ENCODE measurements at places on chromosomes 13 and 19.

GRCh38 chr13:112997188-112998130 lies 28.4 kb downstream of the MCF2L start:
- DNase-seq, result no peak

GRCh38 chr13:114286808-114287207 lies 5.4 kb downstream of the UPF3A start:
- peak; percentile 25 for DNase-seq

DNA sequence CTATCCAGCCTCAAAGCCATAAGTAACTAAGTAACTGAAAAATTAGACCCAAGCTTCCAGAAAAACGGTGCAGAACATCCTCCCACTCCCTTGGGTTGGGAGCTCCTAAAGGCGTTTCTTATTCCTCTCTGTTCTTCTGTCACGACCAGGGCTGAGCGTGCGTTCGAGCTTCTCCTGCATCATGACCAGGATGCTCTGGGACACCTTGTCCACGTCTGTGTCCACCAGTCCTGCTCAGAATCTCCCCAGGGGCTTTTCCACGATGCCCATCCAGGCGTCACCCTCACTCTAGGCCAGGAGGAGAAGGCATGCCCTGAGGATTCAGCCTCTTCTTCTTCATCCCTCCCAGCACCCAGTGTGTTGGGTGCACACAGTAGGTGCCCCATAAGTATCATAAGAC lies 37.8 kb upstream of the GAS6 start:
- DNase-seq, result no peak

GRCh38 chr13:80339563-80339911 lies 1.4 kb downstream of the SPRY2 start:
- no peak for DNase-seq

- DNase-seq, result peak; percentile 22
These were observed 15.4 kb upstream of the SIGLEC6 start for GRCh38 chr19:51546650-51547396.

DNA sequence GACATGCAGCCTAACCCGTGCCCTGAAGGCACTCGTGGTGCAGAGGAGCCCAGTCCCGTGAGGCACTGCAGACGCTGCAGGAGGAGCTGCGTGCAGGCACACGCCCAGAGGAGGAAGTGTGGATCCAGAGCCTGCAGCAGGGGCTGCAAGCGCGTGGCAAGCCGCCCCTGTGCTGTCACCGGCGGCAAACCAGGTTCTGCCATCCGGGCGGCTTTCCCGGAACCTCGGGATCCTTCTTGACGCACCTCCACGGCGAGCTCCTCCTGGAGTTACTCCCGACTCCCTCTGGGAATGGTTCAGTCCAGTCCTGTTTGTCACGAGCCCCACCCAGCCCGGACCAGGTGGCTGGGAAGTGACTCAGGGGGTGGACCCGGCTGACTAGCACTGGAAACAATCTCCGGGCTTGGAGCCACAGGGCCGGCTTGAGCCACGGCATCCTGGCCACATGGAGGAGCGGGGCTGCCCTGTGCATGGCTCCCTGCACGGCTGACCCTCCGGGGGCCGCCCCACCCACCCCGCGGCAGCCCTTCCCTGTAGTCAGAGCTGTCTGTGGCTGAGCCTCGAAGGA lies 10.2 kb downstream of the DPP9 start:
- peak; percentile 84 for DNase-seq

GRCh38 chr19:39705578-39706188 lies 1.4 kb downstream of the LGALS14 start:
- no peak for DNase-seq

GRCh38 chr19:2325281-2326046 lies 2.9 kb downstream of the LSM7 start:
- DNase-seq, result no peak

DNA sequence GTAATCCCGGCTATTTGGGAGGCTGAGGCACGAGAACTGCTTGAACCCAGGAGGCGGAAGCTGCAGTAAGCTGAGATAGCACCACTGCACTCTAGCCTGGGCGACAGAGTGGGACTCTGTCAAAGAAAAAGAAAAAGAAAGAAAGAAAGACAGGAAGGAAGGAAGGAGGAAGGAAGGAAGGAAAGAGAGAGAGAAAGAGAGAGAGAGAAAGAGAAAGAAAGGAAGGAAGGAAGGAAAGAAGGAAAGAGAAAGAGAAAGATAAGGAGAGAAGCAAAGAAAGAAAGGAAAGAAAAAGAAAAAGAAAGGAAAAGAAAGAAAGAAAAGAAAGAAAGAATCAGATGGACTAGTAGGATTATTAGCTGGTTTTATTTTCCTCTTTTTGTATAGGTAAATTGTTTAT lies 22.8 kb downstream of the ZNF541 start:
- DNase-seq, result no peak

DNA sequence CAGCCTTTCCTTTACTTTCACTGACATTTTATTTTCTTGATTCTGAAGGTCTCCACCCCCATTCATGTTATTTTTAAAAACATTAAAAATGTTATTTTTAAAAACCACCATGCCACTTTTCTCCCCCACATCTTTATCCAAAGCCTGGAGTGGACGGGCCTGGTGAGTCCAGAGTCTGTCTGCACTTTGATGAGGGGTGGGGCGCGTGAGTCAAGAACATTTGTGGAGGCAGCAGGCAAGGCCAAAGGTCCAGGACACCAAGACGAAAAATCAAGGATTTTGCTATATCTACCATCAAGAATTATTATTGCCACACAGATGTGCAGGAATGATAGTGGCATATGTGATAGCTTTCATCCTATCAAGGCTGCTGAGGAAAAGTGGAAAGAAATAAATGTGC lies 224.9 kb downstream of the FGF9 start:
- no peak for DNase-seq

GRCh38 chr13:38180670-38181069 lies 169.0 kb upstream of the UFM1 start:
- DNase-seq, result no peak

GRCh38 chr13:106028911-106029310 lies 506.6 kb downstream of the EFNB2 start:
- peak; percentile 50 for DNase-seq

DNA sequence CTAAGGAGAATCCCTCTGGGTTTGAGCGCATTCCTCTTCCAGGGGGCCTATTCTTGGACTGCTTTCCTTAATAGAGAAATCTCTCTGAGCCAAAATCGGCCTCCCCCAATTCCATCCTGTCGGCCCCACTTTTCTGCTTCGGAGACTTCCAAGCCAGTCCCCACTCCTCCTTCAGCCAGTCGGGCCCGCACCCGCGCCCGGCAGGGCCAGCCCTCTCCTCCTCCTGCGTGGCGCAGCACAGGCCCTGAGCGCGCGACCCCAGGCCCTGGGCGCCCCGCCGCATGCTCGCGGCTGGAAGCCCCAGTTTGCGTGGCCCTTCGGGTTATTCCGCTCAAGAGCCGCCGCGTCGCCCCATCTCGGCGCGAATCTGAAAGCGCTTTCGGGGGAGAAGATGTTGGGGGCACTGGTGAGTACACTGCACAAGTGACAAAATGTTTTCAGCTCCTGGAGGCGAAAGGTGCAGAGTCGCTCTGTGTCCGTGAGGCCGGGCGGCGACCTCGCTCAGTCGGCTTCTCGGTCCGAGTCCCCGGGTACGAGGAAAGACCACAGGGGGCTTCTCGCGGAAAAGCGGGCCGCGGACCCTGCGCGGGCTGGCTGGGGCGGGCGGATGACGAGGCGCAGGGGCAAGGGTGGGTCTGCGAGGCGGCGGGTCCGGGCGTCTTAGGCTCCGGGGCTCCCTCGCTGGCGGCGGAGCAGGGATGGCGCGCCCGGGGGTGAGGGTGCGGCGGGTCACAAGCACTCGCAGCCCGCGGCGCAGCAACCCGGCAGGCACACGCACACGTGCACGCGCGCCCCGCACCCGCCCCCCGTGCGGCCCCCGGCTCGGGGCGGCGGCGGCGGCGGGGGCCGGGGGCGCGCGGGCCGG lies at the start of gene IL17D:
Gene IL17D, plus strand, starts transcription at position 785 of the 865 bp plus-strand sequence. CDS start 303 bp downstream, outside the sequence.
- no peak for DNase-seq

GRCh38 chr13:75666646-75667351 lies 30.7 kb downstream of the LMO7 start:
- peak; percentile 51 for DNase-seq

- peak; percentile 72 for DNase-seq
These were observed 399.6 kb downstream of the DCT start for GRCh38 chr13:94079876-94080275.

- no peak for DNase-seq
These were observed 47.2 kb downstream of the ZNF611 start for GRCh38 chr19:52687684-52688083.

- no peak for DNase-seq
These were observed 16.0 kb downstream of the SSC5D start for GRCh38 chr19:55504252-55504603.

DNA sequence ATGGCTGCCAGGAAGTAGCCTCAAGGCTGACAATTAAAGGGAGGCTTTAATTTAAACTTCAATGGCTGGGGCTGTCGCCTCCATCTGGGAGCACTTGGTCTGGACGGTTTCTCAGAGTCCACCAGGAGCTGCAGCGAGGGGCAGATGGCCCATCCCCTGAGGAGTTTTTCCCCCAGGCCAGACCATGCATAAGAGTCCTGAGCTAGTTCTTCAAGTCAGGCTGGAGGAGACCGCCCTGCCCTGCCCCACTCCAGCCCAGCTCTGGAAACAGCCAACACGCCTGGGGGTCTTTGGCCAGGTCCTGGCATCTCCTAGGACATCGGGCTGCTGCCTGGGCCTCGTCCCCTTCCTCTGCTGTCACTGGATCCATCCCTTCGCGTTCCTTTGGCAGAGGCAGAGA lies 5.3 kb upstream of the ACTN4 start:
- DNase-seq, result no peak

- peak; percentile 7 for DNase-seq
These were observed 8.6 kb downstream of the RPS9 start for GRCh38 chr19:54209058-54209810.

GRCh38 chr19:35727956-35728706 lies 10.3 kb downstream of the KMT2B start:
- no peak for DNase-seq

GRCh38 chr13:98398581-98398980 lies 178.3 kb downstream of the STK24 start:
- DNase-seq, result peak; percentile 37

- DNase-seq, result no peak
These were observed 55.3 kb downstream of the STK24 start for GRCh38 chr13:98521461-98522247.

DNA sequence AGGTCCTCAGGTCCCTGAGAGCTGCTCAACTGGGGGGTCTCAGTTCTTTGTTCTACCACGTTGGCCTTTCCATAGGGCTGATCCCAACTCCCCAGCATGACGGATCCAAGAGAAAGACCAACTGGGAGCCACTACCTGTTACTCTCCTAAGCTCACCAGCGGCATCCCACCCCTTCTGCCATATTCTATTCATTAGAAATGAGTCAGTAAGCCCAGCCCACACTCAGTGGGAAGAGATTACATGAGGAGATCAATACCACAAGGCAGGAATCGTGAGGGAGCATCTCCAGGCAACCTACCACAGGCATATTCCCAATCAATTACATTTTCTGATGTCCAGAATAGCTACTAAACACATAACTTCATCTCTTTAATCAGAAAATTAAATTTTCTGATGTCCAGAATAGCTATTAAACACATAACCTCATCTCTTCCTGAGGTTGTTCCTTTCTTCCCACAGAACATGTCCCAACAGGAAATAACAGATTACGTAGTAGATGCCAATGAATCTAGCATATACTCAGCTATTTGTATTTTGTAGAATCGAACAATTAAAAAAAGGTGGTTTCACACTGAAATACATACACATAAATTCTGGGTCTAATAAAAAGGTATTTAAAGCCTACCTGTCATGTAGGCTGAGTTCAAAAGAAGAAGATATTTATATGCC lies 708.1 kb upstream of the ARGLU1 start:
- DNase-seq, result no peak

DNA sequence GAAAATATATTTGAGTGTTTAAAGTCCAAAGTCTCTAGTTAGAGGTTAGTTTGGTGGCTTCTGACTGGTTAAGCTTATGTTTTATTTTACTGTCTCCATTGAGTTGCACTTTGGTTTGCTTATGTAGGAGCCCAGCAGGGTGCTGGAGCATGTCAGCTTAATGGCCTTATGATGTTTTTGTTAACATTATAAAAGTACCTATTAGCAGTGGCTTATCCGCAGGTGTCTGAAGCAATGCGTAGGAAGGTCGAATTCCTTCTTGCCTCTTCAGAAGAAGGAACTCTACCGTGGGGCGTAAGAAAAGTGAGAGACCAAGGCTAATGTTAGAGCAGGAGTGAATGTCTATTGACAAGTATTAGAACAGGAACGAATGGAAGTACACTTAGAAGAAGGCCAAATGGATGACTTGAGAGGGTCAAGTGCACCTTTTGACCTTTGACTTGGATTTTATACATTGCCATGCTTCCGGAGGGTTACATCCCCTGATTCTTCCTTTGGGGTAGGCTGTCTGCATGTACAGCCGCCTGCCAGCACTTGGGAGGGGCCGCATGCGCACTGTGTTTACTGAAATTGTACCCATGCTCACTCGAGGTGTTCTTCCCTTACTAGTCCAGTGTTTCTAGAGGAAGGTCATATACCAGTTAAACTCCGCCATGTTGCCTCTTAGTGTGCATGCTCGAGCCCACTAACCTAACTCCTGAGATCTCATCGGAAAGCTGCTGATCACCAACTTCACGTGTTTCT lies 793.9 kb upstream of the PCDH9 start:
- no peak for DNase-seq

DNA sequence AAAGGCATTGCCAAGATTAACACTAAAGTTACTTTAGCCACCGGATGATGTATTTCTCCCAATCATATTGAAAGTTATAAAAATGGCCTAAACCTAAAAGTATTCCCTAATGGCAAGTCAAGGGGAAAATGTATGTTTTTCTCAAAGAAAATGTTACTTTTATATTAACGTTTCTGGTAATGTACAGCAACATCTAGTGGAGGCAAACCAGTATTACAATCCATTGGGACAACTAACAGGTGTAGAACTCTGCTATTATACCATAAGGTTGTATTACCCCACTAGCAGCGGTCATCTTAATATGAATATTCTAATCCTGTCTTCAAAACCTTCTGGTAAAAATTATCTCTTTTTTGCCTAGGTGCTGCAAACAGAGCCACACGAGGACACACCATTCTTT lies 69.2 kb downstream of the ZNF100 start:
- no peak for DNase-seq

- DNase-seq, result no peak
These were observed 175.5 kb downstream of the COL4A1 start for GRCh38 chr13:110131424-110131823.

GRCh38 chr19:55621673-55622231 lies 2.6 kb downstream of the ZNF784 start:
- DNase-seq, result no peak

- DNase-seq, result no peak
These were observed 146.8 kb downstream of the FOXO1 start for GRCh38 chr13:40519637-40520036.

DNA sequence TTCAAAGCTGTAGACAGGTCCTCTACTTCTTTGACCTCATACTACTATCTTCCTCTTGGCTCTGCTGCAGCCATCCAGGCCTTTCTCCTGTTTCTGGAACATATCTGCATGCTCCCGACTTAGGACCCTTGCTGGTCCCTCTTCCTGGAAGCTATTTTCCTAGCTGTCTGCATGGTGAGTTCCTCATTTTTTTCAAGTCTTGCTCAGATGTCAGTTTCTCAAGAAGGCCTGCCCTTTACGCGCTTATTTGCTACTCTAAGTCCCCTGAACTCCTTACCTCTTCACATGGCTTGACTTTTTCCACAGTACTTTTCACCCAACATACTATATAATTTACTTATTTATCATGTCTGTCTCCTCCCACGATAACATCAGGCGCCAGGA lies 31.4 kb downstream of the DNAJC3 start:
- DNase-seq, result no peak

- no peak for DNase-seq
These were observed 44.2 kb upstream of the SHISA2 start for GRCh38 chr13:26095846-26096610.

- no peak for DNase-seq
These were observed 230.2 kb upstream of the MAB21L1 start for GRCh38 chr13:35706721-35707120.
